ENCODE measurements at places on chromosomes 11 and 22.
A peak's percentile ranks its signal among the peaks of the same experiment; 100 is the strongest.

- DNase-seq = no peak
Observed at GRCh38 chr11:69918231-69918937, 99.2 kb upstream of the FGF3 start.

DNA sequence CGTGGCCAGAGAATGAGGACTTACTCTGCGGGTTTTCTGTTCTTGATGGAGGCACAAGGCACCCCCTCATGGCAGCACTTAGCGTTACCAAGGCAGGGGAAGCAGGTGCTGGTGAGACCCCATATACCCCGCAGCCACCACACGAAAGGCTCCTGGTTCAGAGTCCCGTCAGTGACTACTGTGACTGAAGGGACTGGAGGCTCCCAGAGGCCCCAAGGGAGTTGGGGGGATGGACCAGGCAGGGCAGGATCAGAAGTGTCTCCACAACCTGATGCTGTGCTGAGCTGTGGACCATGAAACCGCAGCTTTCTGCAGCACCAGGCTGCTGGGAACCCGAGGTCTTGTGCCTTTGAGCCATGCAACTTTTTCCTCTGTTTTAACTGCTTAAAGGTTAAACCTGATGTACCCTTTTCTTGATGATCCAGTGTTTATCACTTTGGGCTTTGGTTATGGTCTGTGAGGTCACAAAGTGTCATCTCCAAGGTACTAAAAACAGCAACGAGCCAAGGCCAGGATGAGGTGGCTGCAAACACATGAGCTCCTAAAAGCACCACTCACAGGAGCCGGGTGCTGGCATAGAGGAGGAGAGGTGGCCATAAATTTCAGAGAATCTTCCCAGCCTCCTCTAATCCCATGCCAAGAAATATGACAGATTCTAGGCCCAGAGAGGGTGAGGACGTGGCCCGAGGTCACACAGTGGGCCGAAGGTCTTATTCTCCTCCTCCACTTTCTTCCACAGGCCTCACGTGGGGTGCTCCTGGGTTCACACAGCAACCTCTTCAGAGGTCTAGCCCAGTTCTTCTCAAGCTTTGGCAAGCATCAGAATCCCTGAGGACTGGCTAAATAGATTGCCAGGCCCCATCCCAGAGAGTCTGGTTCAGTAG, 4.2 kb upstream of the LRRC32 start:
- DNase-seq = no peak

DNA sequence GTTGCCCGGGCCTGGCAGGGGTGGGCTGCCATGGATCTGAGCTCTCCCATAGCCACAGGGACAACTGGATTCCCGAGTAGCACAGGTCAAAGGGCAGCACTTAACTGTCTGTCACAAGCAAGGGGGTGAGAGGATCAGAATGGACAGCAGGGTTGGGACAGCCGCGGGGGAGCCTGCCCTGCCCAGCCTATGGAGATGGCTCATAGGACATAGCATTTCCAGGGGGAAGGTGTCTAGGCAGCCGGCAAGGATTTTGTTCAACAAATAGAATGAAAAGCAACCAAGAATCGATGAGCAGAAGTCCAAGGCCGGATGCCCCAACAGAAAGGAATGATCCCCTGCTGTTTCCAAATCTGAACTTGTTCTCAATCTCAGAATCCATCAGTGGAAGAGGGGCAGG, 92.9 kb downstream of the RPS6KA4 start:
- no peak for DNase-seq

DNA sequence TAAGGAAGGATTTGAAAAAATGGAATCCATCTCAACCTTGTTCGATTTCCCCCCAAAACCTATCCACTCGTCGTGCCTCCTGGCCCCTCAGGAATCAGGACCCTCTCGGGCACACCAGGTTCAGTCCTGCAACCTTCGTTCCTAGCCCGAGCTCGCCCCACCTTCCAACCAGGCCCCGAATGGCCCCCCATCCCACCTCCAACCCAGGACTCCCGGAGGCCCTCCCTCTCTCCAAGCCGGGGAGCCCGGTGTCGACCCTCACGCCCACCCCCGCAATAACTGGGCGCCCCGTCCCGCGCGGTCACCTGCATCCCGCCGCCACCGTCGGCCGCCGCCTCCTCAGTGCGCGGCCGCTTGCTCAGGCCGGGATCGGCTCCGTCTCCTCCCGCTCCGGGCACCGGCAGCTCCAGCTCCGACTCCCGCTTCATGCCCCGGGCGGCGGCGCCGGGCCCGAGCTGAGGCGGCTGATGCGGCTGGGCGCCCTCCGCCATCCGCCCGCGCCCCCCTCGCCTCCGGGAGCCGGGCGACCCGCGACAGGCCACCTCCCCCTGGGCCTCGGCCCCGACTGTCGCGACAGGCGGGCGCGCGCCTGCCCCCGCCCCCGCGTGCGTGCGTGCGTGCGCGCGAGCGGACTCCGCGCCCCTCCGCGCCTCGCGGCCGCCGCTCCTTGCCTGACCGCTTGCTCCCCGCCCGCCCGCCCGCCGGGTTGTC, 534 bp downstream of the RBFOX2 start:
- no peak for DNase-seq

- DNase-seq = peak; percentile 55
Observed at GRCh38 chr11:6618117-6619003, 862 bp downstream of the TPP1 start.

- DNase-seq = no peak
Observed at GRCh38 chr11:29801561-29801960, 215.3 kb downstream of the KCNA4 start.

DNA sequence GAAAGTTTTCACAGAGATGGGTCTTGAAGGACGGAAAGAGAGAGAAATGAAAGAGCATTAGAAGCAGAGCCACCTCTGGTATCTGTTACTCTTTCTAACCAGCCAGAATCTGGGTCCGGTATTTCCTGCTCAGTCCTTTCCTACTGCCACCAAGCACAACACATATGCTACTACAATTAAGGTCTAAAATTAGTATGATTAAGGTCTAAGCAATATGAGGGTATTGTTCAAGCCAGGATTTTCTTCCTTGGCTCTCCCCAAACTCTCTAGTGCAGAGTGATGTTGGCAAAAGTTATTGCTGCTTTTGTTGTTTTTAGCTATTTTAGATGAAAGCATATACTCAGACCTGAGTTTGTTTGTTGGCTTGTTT, 59.2 kb upstream of the EED start:
- no peak for DNase-seq

DNA sequence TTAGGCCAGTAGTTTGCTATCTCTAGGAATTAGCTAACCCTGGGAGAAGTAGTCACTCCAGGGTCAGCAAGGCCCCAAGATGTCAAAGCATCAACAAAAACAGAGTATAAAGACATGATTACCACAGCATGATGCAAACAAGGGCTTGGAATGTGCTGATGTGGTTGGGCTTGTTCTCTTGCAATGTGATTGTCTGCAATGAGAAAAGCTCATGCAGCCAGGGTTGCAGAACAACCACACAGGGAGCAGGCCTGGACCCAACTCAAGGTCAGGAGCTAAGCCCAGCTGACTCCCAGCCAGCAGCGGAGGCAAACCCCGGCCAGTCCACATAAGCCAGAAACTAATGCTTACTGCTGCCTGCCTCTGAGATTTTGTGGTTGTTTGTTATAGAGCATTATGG, 132.4 kb upstream of the ZC3H12C start:
- no peak for DNase-seq

- no peak for DNase-seq
Observed at GRCh38 chr22:38303974-38304373, 13.3 kb downstream of the CSNK1E start.

DNA sequence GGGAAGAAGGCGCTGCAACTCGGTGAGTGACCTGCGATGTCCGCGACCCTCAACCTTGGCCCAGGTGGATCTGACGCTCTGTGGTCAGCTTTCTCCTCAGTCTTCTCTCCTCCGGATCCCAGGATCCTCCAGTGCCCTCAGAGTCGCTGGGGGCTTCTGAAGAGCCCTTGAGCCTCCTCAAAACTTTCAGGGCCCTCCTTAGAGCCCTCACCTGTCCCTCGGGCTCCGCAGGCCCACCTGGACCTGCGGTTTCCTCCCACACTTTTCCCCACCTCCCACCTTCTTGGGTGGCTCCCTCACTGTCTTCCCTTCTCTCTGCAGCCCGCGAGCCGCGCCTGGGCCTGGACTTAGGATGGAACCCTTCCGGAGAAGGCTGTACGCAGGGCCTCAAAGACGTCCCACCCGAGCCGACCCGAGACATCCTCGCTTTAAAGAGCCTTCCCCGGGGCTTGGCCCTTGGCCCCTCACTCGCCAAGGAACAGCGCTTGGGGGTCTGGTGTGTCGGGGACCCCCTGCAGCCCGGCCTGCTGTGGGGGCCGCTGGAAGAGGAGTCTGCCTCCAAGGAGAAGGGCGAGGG, 335 bp downstream of the ZNF408 start:
- no peak for DNase-seq

Data from stimulated activated naive CD8-positive, alpha-beta T cell treated with anti-CD3 and anti-CD28 coated beads, Interleukin-15, amount 100 ng/mL, for 72 hours (primary cell).